ENCODE measurements at places on chromosomes 1 and 21.

DNA sequence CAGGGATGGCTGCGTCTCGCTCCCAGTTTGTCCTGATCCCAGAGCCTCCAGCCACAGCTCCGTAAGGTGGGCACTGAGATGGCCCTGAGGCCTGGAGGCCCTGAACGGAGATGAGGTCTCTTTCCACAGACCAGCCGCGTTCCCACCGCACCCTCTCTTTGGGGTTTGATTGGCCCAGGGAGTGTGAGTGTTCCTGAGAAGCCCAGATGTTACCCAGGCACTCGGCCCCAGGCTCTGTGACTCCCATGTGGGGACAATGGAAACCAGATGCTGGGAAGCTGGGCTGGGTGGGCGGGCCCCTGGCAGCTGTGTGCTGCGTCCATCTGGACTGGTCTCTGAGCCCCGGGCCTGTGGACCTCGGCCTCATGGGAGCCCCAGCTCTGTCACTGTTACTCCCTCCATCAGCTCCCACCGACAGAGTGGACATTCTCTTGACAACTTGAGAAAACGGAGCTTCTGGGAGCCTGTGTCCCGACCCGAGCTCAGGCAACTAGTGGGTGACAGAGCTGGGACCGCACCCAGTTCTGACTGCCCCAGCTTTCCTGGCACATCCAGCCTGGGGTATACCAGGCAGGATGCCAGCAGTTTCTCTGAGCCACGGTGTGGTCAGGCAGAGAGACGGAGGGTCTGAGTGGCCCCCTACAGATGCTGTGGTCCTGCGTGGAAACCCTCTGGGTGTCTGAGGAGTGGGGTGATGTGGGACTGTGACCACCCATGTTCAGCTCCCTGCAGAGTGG is 9.8 kb upstream of the COL6A1 start:
- DNase-seq = peak; percentile 22

DNA sequence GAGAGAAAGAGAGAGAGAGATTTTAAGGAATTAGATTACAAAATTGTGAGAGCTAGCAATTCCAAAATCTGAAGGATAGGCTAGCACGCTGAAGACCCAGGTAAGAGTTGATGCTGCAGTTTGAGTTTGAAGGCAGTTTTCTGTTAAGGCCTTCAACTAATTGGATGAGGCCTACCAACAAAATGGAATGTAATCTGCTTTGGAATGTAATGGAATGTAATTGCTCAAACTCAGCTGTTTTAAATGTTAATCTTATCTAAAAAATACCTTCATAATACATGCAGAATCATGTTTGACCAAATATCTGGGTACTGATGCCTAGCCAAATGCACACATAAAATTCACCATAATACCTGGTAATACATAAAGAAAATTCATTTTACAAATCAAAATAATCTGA is 976.1 kb downstream of the LTN1 start:
- no peak for DNase-seq

DNA sequence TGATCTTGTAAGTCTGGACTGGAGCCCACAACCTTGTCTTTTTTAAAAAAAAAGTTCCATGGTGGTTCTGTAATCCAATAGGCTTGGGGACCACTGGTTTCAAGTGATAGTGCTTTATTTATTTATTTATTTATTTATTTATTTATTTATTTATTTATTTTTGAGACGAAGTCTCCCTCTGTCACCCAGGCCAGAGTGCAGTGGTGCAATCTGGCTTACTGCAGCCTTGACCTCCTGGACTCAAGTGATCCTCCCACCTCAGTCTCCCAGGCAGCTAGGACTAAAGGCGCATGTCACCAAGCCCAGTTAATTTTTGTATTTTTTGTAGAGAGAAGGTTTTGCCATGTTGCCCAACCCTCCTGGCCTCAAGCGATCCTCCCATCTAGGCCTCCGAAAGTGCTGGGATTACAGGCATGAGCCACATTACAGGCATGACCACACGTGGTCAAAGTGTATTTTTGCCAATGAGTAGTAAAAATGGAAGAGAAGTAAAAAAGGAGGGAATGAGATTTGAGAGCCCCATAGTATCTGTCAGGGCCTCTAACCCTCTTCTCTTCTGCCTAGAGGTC is 44.8 kb upstream of the ARHGAP29 start:
- DNase-seq = no peak

DNA sequence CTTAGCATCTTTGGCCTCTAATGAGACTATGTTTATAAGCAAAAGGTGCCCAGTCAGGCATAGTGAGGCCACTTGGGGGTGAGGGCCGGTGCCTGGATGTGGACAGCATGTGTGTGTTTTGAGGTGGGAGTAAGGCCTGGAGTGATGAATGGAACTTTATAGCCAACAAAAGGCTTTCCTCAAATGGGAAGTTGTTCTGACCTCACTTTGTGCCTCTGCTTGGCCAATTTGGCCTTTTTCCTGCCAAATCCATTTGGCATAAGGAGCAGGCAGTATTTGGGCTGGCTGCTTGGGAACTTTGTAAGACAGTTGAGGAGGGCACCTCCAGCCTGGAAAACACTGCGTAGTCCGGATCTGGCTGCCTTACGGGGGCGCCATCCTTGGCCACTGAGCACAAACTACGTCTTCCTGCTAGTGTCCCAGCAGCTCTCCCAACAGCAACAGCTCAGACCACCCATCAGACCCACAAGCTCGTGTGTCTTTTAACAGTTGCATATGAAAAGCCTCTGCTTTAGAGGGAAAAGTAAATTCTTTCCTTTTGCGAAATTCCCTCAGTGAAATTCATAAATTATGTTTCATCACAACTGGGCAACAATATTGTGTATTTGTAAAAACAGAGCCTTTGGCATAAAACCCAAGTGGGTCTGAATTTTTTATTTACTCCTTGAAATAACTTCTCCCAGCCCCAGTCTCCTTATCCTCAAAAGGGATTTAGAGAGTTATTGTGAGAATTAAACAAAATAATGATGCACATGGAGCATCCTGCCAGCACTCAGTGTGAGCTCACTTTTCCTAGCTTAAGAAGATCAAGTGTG is 322.9 kb downstream of the DISC1 start:
- DNase-seq = no peak

GRCh38 chr1:100893718-100894117 is 924 bp downstream of the EXTL2 start:
- DNase-seq = no peak

GRCh38 chr1:88650676-88651418 is 33.2 kb upstream of the PKN2 start:
- no peak for DNase-seq

GRCh38 chr1:199422206-199422605 is 605.3 kb upstream of the NR5A2 start:
- no peak for DNase-seq

Measured in nephron progenitor cell (in vitro differentiated cells).